ENCODE measurements at places on chromosomes 1 and 21.

GRCh38 chr1:7893529-7894180 is 40.8 kb upstream of the UTS2 start:
- no peak for DNase-seq

GRCh38 chr1:164619006-164619784 is 60.2 kb downstream of the PBX1 start:
- no peak for DNase-seq

DNA sequence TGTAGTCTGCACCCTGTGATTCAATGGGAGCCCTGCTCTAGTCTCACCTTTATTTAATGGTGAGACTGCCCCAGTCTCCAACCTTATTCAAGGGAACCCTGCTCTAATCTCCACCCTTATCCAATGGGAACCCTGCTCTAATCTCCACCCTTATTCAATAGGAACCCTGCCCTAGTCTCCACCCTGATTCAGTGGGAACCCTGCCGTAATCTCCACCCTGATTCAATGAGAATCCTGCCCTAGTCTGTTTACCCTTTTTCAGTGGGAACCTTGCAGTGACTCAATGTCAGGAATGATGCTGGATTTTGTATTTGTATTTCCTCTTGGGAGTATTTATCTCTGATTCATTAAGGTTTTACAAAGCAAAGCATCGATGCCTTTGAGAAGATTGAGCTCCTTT is 39.5 kb downstream of the TRPM2 start:
- DNase-seq: no peak

GRCh38 chr1:48038270-48038767 is 41.1 kb upstream of the TRABD2B start:
- no peak for DNase-seq

- peak; percentile 44 for DNase-seq
Observed at GRCh38 chr1:156641761-156642264, at the start of gene BCAN. BCAN (plus strand) TSS chr1:156642117; CDS start chr1:156646055, 3,938 bp downstream.

GRCh38 chr1:17596651-17597509 is 57.4 kb downstream of the ARHGEF10L start:
- DNase-seq: peak; percentile 68

- DNase-seq: no peak
Observed at GRCh38 chr1:204558467-204558866, 42.3 kb downstream of the MDM4 start.

DNA sequence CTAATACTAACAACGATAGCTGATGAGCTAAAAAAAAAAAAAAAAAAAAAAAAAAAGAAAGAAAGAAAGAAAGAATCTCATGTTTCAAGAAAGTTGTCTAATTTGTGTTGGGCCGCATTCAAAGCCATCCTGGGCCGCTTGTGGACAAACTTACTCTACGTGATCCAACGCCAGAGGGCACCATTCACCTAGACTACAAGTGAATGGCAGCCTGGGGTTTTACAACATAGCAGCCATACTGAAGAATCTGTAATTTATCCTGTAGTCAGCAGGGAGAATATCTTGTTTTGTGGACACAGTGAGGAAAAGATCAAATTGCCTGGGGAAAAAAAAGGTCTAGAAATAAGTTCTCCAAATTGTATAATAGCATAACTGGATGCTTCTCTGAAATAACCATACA is 47.0 kb downstream of the CYP2J2 start:
- DNase-seq: peak; percentile 60
